ENCODE measurements at places on chromosomes 11 and 22.

- no peak for DNase-seq
Observed at GRCh38 chr11:76615950-76616349, 54.6 kb downstream of the LRRC32 start.

DNA sequence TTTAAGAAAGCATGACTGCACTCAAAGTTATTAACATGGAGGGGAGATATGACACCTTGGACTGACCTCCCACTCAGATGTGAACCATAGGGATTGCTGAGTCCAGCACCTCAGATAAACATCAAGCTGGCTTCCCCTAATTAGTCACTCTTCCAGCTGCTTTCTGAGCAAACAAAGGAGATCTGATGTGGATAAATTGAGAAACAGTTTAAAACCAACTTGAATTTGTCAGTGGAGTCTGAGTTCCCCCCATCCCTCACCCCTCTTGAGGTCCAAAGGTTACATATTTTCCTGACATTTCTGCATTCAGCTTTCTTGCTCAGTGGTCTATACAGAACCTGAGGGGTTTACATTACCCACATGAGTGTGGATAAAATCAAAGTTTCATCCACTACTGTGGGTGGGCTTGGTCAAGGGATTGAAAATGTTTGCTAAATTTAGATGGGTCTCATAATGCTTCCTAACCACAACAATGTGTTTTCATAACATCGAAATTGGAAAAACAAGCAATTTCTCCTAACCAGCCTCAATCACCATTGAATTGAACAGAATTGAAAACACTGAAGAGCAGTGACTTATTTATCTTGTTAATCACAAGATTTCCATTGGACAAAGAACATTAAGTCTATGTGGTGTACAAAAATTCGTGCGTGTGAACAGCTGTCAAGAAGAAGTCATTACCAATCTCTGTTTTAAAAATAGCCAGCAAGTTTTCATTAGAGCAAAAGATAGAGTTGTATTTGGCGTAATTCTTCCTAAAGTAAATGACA lies 292.3 kb downstream of the METTL15 start:
- no peak for DNase-seq

- no peak for DNase-seq
Observed at GRCh38 chr22:39925909-39926679, 25.2 kb downstream of the GRAP2 start.

DNA sequence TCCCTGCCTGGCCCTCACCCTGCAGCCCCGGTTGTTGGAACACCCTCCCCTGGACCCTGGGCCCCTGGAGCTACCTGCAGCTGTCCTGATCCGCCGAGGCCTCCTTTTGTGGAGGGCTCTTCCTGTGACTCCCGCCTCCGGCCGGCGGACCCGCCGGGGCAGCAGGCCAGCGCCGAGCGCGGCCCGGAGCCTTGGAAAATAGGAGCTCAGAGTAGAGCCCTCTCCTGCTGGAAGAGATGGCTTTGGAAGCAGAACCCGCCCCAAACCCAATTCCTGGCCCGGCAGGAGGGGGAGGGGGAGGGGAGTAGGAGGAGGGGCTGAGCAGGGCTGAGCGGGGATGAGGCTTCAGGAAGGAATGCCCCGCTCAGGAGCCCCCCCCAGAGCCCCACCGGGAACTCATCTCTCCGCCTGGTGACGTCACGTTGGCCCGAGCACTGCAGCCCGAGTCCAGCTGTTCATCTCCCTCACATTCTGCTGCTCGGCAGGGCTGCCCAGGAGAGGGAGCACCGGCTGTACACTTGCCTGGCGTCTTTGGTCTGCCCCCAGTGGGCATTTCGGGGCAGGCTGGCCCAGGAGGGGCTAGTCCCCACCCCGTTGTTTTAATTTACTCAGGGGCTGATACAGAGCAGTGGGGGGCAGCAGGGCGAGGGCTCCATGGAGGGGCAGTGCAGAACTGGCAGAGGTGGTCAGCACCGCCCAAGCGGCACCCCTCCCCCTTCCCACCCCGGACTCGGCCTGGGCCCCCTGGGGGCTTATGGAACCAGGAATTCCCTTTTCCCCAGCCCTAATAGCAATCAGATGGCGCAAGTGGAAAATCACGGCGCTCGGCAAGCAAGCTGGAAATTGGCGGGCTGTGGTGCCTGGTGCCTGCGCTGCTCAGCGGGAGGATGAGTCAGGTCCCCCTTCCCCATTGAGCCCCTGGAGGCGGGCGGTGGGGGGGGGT lies at the start of gene MRGPRF:
Gene MRGPRF, minus strand, starts transcription at position 238 of the 943 bp plus-strand sequence. CDS start 3,345 bp downstream, outside the sequence.
- no peak for DNase-seq

GRCh38 chr11:87722756-87723565 lies 452.3 kb downstream of the RAB38 start:
- no peak for DNase-seq

DNA sequence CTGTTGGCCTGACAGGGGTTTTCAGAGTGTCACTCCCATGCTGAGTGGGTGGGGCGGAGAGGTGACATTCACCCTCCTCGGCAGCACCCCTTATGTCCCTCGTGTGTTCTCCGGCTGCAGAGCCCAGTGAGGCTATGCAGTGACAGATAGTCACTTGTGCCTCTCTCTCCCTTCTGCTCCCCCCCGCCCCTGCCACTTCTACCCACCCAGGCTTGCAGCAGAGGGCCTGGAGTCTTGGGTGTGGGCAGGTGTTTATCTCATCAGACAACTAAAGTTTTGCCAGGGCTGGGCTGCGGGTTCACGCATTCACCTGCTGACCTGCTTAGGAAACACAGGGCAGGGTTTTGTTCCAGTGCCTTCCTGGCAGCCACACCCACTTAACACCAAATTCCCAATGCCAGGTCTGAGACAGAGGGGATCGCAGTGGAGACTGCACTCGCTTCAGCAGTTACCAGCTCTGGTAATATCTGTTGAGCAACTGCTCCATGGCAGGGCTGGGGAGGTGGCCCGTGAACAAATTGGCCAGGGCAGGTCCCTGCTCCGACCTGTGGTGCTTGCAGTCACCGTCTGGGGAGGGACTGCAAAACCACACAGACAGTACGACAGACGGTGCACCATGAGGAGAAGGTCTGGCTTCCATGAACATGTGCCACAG lies 50.5 kb upstream of the ADA2 start:
- no peak for DNase-seq

GRCh38 chr11:96196181-96196662 lies 146.8 kb downstream of the MAML2 start:
- DNase-seq = no peak

- DNase-seq = peak; percentile 28
Observed at GRCh38 chr11:13135385-13136271, 126.5 kb downstream of the RASSF10 start.

GRCh38 chr22:22887621-22888503 lies at the start of gene IGLL5:
Gene IGLL5 (plus strand): TSS chr22:22887816. CDS start chr22:22888054, 238 bp downstream.
- DNase-seq = no peak

GRCh38 chr11:65421794-65422632 lies 585 bp upstream of the NEAT1 start:
- DNase-seq = peak; percentile 90

DNA sequence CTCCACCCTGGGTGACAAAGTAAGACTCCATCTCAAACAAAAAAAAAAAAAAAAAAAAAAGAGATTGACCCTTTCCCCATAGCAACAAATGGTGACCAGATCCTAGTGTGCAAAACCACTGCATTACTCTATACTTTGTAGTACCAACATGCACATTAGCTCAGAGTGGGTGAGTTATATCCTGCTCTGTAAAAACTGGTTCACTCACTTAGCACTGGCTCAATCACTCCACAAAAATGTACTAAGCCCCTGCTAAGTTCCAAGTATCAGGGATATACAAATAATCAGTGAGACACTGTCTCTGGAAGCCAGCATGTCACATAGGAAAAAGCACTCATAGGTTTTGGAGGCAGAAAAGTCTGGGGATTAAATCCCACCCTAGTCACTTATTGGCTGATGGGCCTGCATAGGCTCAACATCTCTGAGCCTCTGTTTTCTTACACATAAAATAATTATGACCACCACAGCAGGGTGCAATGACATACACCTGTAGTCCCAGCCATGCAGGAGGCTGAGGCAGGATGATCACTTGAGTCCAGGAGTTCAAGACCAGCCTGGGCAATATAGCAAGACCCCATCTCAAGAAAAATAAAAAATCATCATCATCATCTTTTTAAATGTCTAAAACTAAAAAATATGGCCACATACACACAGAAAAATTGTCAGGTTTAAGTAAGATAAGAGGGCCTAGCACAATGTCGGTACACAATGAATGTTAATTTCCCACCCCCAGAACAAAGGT lies 11.9 kb downstream of the FAM168A start:
- no peak for DNase-seq

All from neural crest cell (in vitro differentiated cells).